ENCODE measurements at places on chromosomes 11 and 22.

DNA sequence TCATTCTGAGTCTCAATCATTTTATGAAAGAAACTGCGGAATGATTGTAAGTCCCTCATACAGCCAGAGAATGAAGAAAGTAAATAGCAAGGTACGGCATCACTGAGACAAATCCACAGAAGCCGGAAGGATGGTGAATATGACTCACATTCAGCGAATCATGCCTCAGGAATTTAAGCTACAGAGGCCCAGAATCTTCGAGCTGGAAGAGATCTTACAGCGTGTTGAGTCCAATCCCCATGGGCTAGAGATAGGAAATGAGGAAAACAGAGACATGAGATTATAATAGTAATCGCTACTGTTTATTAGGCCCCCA is 173.2 kb downstream of the KIF18A start:
- DNase-seq = no peak

DNA sequence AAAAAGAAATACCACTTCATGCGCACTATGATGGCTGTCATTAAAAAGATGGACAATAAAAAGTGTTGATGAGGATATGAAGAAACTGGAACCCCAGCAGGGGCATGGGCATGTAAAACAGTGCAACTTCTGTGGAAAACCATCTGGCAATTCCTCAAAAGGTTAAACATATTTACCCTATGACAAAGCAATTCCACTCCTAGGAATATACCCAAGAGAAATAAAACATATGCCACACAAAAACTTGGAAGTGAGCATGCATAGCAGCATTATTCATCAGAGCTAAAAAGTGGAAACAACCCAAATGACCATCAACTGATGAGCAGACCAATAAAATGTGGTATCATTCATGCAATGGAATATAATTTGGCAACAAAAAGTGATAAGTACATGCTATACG is 50.1 kb downstream of the LRRC32 start:
- DNase-seq = no peak

GRCh38 chr22:41899992-41900651 is 14.8 kb downstream of the SHISA8 start:
- DNase-seq = no peak

DNA sequence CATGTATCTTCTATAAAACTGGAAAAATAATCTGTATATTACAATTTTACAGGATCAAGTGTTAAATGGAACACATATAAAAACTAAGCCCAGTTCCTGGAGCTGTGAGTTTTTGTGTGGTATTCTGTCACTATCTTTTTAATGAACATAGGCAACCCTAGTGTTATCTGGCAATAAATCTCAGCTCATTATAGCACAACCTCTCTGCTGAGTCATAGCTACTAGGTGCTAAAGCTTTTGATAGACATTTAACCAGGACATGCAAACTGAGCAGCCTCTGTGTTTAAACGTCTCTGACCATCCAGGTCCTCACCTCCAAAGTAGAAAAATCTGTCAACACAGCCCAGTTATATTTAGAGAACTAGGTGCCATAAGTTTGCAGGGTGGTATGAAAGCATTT is 91.0 kb upstream of the CARD18 start:
- DNase-seq = no peak

- no peak for DNase-seq
Measured at GRCh38 chr22:20215742-20216141, 52.4 kb downstream of the RTN4R start.

DNA sequence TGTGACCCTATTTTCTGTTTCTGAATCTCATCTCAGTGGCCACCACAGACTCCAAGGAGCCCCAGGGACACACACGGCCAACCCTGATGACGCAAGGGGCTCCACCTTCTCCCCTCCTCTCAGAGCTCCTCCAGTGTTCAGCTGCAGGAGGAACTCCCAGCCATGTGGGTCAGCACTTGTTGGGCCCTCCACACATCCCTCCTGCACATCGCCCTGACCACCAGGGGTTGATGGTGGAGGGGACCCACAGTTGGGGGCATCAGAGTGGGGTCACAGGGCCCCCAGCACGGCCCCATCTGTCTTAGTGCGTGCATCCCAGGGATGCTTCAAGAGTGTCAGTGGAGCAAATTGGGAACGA is 499.6 kb downstream of the BRD1 start:
- DNase-seq = peak; percentile 48

DNA sequence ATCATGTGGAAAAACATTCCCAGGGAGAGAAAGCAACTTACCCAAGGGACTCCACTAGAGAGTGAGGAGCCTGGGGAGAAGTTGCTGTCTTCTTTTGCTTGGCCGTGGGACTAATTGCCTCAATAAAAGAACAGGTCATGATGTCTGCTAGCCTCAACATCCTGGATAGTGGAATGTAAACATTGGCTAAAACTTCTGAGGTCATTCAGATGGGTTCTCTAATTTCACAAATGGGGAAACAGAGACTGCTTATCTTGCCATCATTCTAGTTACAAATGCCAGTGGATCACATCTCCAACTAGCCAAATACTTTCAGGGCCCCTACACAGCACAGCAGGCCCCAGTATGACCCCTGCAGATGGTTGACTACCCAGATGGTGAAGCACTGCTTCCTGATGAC is 28.4 kb upstream of the PAMR1 start:
- no peak for DNase-seq

DNA sequence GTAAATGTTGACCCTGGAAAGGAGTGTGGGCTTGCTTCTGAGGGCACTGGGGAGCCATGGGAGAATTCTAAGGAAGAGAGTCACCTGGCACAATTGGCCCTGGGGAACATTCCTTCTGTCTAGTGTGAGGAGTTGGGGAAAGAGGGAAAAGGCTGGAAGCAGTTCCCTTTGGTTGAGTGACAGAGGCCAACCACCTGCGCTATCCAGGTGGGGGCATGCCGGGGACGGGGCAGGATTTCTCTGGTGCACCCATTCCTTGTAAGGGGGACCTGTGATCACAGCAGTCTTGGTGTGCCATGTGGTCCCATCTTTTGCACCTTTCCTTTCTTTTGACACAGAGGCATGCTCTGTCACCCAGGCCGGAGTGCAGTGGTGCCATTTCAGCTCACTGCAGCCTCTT is 92.1 kb upstream of the GRK3 start:
- DNase-seq = no peak

- no peak for DNase-seq
Measured at GRCh38 chr11:114796954-114797721, 118.8 kb downstream of the NXPE2 start.

DNA sequence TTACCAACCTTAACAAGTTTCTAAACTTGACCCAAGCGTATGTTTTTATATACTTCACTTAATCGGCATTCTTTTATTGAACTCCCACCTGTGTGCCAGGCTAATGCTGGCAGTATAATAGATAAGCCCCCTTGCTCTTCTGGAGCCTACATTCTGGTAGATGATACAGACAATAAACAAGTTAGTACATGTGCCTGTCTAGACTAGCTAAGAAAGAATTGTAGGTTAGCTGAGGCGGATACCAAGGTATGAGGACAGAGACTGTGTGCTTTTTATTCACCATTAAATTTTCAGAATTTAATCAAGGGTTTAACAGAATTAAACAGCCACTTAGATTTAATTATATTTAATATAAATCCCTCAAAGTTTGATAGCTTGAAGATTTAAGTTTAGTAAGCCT is 45.7 kb downstream of the TTC17 start:
- no peak for DNase-seq
